ENCODE measurements at places on chromosomes 1 and 21.

- no peak for DNase-seq
Observed at GRCh38 chr21:23664193-23664694, 1943.0 kb downstream of the MRPL39 start.

DNA sequence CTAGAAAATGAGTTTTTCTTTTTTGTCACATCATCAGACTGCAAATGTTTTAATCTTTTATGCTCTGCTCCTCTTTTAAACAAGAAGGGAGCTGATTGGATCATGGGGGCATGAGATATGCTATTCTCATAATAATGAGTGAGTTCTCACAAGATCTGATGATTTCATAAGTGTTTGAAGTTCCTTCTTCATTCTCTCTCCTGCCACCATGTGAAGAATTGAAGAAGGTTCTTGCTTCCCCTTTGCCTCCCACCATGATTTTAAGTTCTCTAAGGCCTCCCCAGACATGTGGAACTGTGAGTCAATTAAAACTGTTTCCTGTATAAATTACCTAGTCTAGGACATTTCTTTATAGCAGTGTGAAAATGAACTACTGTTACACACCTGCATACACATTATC is 218.2 kb downstream of the NRIP1 start:
- no peak for DNase-seq

DNA sequence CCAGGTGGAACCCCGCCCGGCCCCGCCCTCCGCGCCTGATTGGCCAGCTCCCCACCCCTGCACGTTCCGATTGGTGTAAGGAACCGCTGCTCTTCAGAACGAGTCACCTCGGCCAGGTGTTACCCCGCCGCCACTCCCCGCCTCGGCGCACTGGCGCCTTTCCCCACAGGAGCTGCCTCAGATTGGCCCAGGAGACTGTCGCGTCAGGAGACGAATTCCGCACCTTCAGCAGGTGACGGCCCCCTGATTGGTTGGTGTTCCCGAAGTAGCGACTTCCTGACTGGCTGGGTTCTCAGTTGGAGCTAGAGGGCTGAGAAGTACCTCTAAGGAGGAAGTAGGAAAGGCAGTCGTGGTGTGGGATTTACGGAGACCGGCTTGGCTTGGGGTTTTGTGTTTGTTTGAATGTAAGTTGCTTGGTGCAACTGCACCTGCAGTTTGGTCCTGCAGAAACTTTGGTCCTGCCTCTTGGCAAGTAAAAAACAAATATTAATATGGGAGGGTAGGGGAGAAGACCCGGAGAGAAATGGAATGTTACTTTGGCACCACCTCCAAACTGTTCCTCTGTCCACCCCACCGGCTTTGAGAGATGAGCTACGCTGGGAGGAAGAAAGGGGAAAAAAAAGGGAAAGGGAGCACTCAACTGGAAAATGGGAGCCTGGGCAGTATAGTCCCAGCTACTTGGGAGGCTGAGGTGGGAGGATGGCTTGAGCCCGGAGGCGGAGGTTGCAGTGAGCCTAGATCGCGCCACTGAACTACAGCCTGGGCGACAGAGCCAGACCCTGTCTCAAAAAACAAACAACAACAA is 415 bp upstream of the F11R start:
- peak; percentile 81 for DNase-seq

GRCh38 chr1:58358346-58358745 is 188.2 kb downstream of the OMA1 start:
- no peak for DNase-seq

DNA sequence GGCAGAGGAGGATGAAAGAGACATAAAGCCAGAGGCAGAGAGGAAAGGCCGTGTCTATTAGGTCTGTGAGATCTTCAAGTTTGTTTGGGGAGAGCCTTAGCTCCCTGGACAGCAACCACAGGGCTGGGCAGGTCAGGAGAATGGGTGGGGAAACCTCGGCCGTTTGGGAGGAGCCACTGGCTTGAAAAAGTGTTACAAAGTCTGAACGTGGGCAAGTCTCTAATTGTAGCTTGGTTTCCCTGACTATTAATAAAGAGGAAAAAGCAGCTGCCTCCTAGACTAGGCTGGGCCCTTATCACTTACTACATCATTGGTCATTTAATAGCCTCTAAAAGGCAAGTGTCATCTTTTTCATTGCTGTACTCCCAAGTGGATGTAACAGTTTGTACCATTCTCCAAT is at the start of gene CCDC17:
TSS of gene CCDC17 (minus strand) at position 83 of the 400 bp plus-strand sequence. CDS start 145 bp downstream, outside the sequence.
- DNase-seq: no peak

DNA sequence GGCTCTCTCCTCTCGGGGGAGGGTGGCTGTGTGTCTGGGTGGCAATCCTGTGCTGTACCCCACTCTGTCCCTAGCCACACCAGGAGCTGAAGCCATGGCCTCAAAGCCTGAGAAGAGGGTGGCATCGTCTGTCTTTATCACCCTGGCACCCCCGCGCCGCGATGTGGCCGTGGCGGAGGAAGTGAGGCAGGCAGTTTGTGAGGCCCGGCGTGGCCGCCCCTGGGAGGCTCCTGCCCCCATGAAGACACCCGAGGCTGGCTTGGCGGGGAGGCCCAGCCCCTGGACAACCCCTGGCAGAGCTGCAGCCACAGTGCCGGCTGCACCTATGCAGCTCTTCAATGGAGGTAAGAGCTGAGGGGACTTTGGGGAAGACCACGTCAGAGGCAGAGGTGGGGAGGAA is 6.3 kb downstream of the FBLIM1 start:
- no peak for DNase-seq

- DNase-seq: no peak
Observed at GRCh38 chr1:243731974-243732625, 117.9 kb downstream of the AKT3 start.

- no peak for DNase-seq
Observed at GRCh38 chr1:44810101-44810761, 1.9 kb downstream of the BTBD19 start.

DNA sequence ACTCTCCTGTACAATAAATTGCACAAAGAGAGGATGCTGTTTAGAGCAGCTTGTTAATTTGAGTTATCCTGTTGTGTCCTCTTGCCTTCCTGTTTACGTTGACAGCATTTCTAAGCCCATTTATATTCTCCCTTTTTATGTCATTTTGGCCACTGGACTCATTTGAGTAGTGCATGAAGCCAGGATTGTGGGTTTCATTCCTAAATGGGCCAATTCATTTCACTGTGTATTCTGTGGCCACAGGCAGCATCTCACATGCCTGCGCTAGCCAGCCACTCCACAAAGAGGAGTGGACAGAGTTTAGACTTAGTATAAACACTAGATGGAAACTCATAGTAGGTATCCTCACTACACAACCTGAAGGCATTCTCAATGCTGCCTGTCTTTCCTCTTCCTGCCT is 73.4 kb downstream of the DTL start:
- no peak for DNase-seq

DNA sequence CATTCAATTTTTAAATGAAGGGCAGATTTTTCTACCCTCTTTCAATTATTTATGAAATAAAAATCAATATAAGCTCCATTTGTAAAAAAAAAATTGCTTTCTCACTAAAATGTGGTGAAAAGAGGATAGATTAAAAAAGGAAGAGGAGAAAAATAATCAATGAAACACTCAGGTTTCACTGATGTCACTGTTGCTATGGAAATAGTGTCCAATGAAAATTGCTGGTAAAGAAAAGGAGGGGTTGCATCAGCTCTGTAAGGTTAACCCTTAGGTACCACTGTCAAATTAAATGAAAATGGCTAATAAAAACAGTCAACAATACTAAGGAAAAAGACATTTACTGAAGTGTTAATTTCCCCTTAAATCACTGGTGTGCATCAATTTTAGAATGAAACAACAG is 91.6 kb upstream of the TTC39A start:
- no peak for DNase-seq

DNA sequence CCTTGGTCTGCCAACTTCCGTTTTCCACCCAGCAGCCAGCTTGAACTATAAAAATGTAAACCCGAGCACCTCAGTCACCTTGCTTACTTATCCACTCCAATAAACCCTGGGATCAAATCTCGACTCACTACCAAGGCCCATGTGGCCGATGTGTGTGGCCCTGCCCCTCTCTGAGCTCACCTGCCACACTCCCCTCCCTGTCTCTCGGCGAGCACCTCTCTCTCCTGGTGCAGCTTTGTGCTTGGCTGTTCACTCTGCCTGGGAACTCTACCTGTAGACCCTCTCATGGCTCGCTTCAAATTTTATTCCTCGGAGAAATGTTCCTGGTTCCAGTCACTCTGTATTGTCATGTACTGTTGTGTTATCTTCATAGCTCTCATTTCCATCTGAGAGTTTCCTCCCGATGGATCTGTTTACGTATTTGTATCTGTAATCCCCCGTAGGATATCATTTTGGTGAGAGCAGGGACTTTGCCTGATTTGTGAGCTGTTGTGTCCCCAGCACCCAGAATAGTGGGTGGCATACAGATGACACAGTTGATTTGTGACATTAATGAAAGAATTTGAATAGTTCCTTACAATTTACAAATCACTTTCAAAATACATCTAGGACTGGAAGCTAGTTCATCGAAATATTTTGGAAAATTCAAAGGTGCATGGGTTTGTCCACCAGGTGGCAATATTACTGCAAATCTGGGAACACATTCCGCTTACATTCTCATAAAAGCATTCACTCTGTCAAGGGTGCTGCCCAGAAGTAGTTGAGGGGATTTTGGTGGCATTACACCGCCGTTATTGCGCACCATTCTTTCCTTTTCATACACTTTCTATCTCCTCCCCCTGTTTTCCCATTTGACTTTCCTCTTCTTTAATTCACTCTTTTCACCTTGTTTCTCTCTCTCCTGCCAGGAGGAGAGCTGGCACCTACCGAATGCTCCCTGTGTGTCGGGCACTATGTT is 95.3 kb downstream of the ABCA4 start:
- no peak for DNase-seq

- DNase-seq: no peak
Observed at GRCh38 chr21:41600116-41600515, 92.2 kb upstream of the TMPRSS2 start.

GRCh38 chr1:41765152-41765551 is 153.6 kb downstream of the HIVEP3 start:
- DNase-seq: no peak

DNA sequence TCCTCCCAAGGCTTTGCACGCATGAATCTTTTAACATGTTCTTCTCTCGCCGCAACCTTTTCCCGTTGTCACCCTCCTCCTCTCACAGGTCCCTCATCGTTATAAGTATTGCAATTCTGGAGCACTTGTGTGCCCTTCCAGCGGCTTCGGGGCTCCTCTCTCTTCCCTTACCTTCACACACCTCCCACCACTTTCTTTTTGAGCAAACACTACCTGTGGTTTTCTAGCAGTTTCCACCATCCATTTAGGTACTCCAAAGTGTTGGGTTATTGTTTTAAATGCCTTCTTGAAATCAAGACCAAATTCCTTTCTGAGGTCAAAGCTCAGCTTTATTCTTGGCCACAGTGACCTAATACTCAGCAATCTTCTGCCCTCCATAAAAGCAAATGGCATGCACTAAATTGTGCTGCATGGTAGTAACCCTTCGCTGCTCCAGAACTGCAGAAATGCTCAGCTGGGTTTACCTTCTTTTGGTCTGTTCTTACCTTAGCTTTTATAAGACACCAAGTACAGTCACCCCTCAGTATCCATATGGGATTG is 472.4 kb downstream of the SETD4 start:
- DNase-seq: no peak

- no peak for DNase-seq
Observed at GRCh38 chr1:246786606-246787238, 62.5 kb downstream of the SCCPDH start.

- DNase-seq: no peak
Observed at GRCh38 chr1:193157360-193157759, 29.1 kb downstream of the B3GALT2 start.

- no peak for DNase-seq
Observed at GRCh38 chr1:99675994-99676393, 30.1 kb downstream of the PALMD start.

GRCh38 chr1:59342801-59343575 is 46.1 kb downstream of the FGGY start:
- DNase-seq: no peak

DNA sequence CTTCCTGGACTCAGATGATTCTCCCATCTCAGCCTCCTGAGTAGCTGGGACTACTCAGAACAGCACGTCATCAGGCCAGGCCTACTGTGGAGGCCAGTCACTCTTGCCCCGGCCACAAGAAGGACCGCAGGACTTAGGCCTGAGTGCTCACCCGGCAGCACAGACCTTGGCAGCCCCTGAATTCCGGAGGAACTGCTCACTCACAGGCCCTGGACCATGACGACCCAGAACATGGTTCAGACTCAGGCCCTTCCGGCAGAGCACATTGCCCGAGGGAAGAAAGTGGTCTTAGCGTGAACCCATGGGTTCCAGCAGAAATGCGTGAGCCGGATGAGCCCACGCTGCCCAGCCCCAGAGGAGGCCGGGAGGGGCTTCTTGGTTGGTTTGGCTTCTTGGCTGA is 177.3 kb upstream of the TMEM51 start:
- DNase-seq: no peak

GRCh38 chr1:1336931-1337792 is 6.1 kb downstream of the TAS1R3 start:
- no peak for DNase-seq

- no peak for DNase-seq
Observed at GRCh38 chr1:233143241-233143640, 152.3 kb downstream of the PCNX2 start.

- peak; percentile 42 for DNase-seq
Observed at GRCh38 chr1:205141236-205142101, 19.7 kb upstream of the RBBP5 start.

GRCh38 chr1:2229037-2229864 is 1.1 kb downstream of the SKI start:
- DNase-seq: no peak

- no peak for DNase-seq
Observed at GRCh38 chr1:233281711-233282581, 13.6 kb downstream of the PCNX2 start.

DNA sequence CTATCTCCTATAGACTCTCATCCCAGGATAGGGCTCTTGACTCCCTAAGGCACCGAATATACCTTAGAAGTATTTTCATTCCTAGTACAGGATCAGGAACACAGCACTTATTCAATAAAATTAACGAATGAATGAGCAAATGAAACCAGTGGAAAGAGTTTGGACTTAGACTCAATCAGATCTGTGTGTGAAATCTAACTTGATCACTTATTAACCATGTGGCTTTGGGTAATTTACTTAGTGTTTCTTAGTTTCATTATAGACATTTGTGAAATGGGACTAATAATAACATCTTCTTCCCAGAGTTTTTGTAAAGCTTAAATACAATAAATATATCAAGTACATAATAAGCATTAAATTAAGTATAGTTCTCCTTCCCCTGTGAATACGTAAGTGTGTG is 230.1 kb downstream of the ADGRL2 start:
- DNase-seq: no peak

DNA sequence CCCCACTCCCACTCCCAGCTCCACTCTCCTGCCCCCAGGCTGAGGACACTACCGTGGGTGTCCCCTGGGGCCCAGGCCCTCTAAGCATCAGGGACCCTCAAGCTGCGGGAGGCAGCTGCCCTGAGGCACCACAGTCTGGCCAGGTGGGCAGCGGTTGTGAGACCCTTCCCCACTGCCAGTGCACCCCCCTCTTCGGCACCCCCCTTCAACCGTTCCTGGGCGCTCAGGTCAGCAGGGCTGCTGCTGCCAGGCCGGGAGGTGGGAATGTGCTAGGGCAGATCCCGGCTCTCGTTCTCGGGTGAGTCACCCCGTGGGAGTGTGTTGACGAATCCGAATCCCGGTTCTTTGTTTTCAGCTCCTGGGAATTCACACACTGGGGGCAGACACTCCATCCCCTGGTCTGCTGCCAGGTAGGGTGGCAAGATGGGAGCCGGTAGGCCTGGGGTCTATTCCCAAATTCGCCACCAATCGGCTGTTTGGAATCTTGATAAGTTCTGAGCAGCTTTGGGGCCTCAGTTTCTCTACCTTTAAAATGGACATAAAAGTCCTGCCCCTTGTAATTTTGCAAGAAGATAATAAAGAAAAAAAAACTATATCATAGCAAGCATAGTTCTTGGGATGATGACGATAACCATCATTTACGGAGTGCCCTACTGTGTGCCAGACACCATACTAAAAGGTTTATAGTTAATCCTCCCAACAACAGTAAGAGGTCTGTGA is 28.5 kb upstream of the CASZ1 start:
- DNase-seq: no peak
